ENCODE measurements at places on chromosomes 5 and 9.
A peak's percentile ranks its signal among the peaks of the same experiment; 100 is the strongest.

GRCh38 chr9:134641990-134642384 lies 384 bp downstream of the COL5A1 start:
- peak overlapping the region; percentile 52 for H3K27ac ChIP-seq
- DNase-seq = no peak
- no peaks in the 10 kb centered on the region for H3K36me3 ChIP-seq
- H3K4me3 ChIP-seq = peak overlapping the region; percentile 71

GRCh38 chr9:102178811-102179210 lies 440.4 kb upstream of the GRIN3A start:
- DNase-seq = no peak
- no peak overlapping the region for H3K4me3 ChIP-seq
- no peak overlapping the region for H3K27ac ChIP-seq
- no peaks in the 10 kb centered on the region for H3K4me1 ChIP-seq
- no peaks in the 10 kb centered on the region for H3K36me3 ChIP-seq
- no peaks in the 10 kb centered on the region for H3K27me3 ChIP-seq

- H3K27ac ChIP-seq = no peak overlapping the region
- H3K4me1 ChIP-seq = peaks cover 14% of the 10 kb centered on the region
- no peak overlapping the region for H3K4me3 ChIP-seq
- H3K36me3 ChIP-seq = no peaks in the 10 kb centered on the region
- no peak for DNase-seq
These were observed 53.8 kb upstream of the RXRA start for GRCh38 chr9:134272302-134273023.

GRCh38 chr5:1729641-1730486 lies 69.8 kb downstream of the MRPL36 start:
- no peaks in the 10 kb centered on the region for H3K36me3 ChIP-seq
- H3K27ac ChIP-seq = no peak overlapping the region
- H3K27me3 ChIP-seq = peaks cover 7% of the 10 kb centered on the region
- DNase-seq = no peak
- H3K4me1 ChIP-seq = peaks cover 19% of the 10 kb centered on the region

DNA sequence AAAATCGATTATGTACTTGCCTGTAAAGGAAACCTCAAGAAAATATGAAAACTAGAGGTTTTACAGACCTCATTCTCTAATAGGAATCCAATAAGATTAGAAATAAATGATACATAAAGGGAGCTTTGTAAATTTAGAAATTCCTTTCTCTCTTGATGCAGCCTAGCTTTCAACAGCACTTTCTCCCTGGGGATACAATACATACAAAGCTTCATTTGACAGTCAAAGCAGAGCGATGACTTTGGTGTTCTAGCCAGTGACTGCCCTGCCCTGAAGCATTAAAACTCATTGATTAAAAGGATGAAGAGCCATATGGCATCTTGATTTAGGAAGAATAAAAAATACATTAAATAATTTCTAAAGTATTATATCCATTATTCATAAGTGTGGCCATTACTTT lies 46.3 kb upstream of the GLIS3 start:
- no peaks in the 10 kb centered on the region for H3K27me3 ChIP-seq
- no peak overlapping the region for H3K4me3 ChIP-seq
- no peak overlapping the region for H3K27ac ChIP-seq
- DNase-seq = no peak
- H3K4me1 ChIP-seq = no peaks in the 10 kb centered on the region

- H3K36me3 ChIP-seq = peaks cover 40% of the 10 kb centered on the region
- no peaks in the 10 kb centered on the region for H3K27me3 ChIP-seq
- H3K27ac ChIP-seq = no peak overlapping the region
- no peak for DNase-seq
- H3K4me3 ChIP-seq = no peak overlapping the region
- peaks cover 10% of the 10 kb centered on the region for H3K4me1 ChIP-seq
These were observed 127.2 kb downstream of the ENTREP1 start for GRCh38 chr9:69452110-69452782.

DNA sequence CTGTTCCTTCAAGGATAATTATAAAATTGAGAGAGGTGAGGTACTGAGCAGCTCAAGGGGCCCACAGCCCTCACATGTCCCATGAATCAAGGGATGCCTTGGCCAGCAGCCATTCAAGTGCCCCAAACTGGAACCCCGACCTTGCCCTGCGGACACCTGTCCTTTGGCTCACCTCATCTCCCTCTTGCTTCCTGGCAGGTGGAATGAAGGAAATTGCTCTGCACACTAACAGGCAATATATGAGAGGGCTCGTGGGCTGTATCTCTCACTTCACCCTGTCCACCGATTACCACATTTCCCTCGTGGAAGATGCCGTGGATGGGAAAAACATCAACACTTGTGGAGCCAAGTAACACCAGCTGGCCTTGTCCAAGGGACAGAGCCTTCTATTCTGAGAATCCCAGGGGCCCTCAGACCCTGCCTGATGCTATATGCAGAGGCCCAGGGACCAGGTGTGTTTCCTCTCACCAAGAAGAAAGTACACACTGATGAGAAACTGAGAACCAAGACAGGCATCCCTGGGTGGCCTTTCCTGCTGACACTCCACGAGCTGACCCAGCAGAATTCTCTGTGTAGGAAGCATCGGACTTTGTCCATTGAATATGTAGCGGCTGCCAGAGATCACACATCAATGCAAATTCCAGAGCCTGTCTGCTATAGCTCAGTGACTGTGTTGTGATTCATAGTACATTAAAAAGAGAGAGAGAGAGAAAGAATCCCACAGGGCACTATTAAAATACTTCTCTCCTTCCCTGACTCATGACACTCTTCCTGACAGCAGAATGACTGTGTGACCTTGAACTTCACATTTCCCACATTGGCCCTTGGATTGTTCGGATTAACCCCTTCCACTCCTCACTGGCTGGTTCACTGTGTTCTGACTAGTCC lies 92.6 kb downstream of the LIFR start:
- no peaks in the 10 kb centered on the region for H3K27me3 ChIP-seq
- no peak overlapping the region for H3K4me3 ChIP-seq
- no peak overlapping the region for H3K27ac ChIP-seq
- H3K4me1 ChIP-seq = peaks cover 39% of the 10 kb centered on the region
- no peaks in the 10 kb centered on the region for H3K36me3 ChIP-seq
- DNase-seq = peak; percentile 69

- no peak for DNase-seq
- no peak overlapping the region for H3K4me3 ChIP-seq
- no peaks in the 10 kb centered on the region for H3K36me3 ChIP-seq
- no peaks in the 10 kb centered on the region for H3K27me3 ChIP-seq
- H3K4me1 ChIP-seq = no peaks in the 10 kb centered on the region
- H3K27ac ChIP-seq = no peak overlapping the region
These were observed 435.7 kb downstream of the NFIB start for GRCh38 chr9:13878241-13878711.

DNA sequence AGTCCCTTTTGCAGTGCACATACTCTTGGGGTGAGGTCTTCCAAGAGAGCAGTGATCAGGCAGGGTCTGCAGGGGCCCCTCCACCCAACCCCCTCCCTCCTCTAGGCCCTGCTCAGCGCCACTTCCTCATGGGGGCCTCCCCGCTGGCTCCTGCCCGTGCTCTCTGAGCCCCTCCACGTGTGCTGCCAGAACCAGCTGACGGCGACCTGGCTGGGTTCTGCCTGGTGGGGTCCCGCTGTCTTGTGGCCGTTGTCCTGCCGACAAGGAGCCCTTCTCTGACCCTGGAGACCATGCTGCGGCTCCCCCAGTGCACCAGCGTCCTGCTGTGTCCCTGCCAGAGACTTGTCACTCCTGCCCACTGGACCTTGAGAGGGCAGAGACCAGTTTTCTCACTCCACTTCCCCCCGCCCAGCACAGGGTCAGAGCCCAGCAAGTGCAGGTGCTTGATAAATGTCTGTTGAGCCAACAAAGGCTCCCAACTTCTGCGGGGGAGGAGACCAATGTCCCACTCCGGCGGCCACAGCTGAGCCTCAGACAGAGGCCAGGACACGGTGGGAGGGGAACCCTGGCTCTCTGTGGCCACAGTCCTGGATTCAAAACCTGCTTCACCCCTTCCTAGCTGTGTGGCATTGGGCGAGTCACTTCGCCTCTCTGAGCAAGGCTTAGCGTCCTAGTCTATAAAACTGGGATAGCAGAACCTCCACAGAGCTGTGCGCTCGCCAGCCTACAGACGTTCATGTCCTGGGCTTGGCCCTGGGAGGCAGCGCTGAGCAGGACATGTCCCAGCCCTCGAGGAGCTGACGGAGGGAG lies 24.8 kb downstream of the SARDH start:
- no peak for DNase-seq
- H3K27me3 ChIP-seq = no peaks in the 10 kb centered on the region
- peaks cover 36% of the 10 kb centered on the region for H3K4me1 ChIP-seq
- no peak overlapping the region for H3K4me3 ChIP-seq

Measured in spinal cord (tissue), 10 donors.